ENCODE measurements at places on chromosomes 3 and 15.
A peak's percentile ranks its signal among the peaks of the same experiment; 100 is the strongest.

- DNase-seq: no peak
Observed at GRCh38 chr3:11282250-11283138, 10.3 kb downstream of the ATG7 start.

DNA sequence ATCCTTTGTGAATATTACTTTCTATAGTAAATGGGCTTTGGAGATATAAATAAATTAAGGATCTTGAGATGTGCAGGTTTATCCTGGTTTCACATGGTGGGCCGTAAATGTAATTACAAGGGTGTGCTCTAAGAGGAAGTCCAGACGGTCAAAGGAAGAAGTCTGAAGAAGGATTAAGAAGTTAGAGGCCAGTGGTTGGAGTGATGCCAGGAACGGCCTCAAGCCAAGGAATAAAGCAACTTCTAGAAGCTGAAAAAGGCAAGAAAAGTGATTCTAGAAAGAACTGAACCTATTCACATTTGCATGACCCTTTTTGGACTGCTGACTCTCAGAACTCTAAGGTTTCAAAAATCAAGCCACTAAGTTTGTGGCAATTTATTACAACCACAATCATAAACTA lies 981.3 kb upstream of the ALCAM start:
- DNase-seq: no peak

DNA sequence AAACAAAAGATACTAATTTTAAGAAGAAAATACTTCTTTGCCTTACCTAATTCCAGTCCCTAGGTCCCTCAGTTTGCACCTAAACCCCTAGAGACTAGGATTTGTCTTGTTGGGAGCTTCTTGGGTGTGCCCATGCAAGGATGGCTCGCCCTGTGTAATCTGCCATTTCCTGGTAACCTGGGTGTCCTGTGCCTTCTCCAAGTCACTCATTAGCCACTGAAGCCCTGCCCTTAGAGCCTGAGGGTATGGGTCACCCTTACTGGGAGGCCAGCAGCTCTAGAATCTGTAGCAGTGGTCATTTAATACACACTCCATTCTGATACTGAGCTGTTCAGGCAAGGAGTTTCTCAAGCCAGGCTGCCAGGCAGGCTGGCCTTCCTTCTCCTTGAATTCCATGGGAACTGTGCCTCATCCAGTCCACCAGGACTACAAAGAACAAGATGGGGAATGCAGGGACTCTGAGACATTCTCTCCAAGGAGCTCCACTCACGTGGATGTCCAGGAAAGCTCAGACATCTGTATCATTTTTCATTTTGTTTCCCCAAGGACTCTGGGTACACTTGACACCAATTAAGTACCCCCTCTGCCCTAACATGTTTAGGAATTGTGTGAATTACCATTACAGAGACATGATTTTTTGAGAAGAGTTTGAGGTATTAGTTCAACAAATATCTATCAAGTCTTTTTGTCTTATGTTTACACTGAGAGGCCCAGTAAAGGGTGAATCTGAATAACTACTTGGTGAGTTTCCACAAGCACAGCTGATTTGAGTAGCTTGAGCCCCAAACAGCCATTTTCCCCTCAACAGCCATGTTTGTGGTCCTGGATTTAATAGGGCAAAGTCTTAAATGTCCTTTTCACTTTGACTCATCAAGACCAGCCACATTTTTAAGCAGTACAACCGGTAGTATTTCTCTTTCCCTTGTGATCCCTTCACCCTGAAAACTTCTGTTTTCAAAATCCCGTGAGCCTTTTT lies 52.6 kb downstream of the ARNT2 start:
- no peak for DNase-seq

- no peak for DNase-seq
Observed at GRCh38 chr15:68379058-68379758, 52.8 kb downstream of the ITGA11 start.

DNA sequence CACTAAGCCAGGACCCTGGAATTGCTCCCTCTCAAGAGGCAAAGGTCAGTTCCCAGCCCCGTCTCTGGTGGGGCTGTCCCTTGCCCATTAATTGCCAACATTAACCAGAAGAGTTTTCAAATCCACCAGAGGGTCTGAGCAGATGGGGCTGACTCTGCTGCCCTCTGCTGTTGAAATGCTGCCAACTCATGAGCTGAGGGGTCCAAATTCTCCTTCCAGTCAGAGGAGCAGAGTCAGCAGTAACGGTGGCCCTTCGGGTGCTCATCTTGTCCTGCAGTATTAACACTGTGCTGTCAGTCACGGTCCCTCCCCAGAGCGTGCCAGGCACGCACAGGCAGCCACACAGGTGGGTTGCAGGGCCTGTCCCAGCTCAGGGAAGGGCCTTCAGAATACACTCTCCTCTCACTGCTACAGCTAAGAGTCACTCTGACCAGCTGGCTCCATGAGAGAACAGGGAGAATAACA lies 10.7 kb upstream of the SPTBN5 start:
- peak; percentile 80 for DNase-seq

GRCh38 chr15:31293655-31294054 lies 33.0 kb upstream of the KLF13 start:
- DNase-seq: no peak

DNA sequence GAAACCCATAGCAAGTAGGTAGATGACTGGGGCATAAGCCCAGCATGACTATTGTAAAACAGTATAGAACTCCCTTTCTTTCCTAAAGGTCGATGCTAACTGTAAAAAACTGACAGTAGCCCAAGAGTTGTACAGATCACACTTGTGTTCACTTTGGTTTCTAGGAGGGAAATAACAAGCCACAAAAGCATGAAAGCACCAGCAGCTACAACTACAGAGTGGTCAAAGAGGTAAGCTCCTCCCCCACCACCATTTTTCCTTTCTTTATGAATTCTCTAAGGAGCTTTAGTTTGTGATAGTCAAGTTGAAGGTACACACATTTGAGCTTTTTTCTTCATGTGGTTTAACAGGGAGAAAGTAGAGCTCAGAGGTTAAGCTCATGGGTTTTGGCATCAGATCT lies 191.0 kb downstream of the ITPR1 start:
- DNase-seq: no peak

GRCh38 chr3:151319628-151320027 lies 3.0 kb upstream of the GPR87 start:
- DNase-seq: no peak

DNA sequence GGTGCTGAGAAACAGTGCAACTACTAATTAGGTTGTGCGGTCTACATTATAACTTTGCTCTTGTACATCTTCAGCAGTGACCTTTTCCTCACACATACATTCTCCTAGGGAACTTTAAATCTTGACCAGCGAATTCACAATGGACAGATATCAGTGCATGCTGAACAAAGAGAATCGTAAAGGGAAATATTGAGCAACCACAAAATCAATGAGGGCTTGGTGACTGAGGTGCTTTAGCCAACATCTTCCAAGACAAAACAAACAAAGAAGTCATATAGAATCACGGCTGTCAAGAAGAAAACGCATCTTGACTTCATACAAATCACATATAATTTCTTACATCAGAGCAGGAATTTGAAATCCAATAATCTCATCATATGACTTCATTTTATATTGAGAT lies 1022.0 kb downstream of the ROBO1 start:
- DNase-seq: no peak

GRCh38 chr3:132317229-132317948 lies at the start of gene ACP3:
TSS of gene ACP3 (plus strand) at chr3:132317407. CDS start at chr3:132317457, 50 bp downstream.
- peak; percentile 2 for DNase-seq

DNA sequence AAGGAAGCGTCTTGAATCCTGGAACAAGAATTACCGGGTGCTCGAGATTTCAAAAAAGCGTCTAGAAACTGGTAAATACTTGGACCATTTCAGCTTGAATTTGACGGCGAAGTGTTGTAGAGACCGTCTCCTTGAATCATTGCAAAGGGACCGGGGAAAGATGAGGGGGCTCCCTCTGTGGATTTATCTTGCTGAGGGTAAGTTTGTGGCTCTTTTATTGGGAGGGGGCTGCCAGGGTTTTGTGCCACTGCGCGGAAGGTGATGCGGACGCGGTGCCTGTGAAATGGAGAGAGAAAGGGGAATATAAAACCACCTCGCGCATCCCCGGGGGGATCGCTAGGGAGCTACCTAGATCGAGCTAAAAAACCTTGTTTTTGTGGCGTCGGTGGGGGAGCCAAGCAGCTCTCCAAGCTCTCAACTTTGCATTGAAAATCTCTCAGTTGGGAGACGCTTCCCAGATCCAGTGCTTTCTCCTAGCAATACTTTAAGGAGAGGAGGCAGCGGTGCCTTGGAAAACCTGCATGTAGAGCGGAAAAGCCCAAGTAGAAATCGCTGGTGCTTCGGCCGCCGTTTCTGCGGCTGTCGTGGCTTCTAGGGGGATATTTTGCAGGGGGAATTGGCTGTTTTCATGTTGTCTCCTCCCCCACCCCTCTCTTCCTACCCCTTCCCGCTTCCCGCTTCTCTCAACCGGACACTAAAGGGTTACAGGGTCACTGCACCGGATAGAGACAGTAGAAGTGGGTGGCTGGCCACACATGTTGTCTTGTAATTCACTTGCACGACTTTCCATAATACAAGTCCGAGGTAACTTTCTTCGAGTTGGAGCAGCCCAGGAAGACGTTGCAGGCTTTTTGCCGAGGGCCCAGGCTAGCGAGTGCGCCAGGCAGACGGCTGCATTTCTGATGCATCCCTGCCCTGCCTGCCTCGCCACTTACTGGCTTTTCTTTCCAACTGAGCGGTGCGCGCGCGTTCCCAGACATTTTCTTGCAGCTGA lies 187.6 kb downstream of the NLGN1 start:
- peak; percentile 1 for DNase-seq

- DNase-seq: peak; percentile 32
Observed at GRCh38 chr3:174862101-174862500, 3.0 kb downstream of the NAALADL2 start.

DNA sequence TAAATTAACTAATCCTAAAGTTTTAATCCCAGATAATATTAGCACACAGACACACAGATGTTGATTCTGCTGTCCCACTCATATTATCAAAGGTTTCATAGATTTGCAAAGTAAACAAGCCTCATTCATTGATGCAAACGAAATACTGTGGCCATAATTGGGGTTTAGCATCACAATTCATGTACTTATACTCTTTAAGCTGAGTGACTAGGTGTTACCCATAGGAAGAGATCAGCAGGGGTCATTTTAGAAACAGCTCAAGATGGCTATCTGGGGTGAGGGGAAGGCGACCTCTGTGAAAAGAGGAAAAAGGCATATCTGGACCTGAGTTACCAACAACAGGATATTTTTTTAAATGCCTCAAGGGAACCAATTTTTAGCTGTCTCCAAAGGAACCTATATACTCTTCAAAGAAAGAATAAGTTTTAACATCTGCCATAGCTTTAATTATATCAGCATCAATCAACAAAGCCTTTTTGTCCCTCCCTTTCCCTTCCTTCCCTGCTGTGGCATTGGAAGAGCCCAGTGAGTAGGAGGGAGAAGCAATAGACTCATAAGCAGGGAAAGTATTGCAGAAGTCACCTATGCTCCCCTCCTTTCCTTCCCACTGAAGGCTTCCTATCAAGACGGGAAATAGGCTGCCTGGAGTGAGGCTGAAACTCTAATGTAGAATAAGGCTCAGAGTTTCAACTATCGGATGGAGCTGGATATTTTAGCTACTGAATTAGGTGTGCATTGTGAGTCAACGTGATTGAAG lies 553.4 kb downstream of the ZIC1 start:
- no peak for DNase-seq

DNA sequence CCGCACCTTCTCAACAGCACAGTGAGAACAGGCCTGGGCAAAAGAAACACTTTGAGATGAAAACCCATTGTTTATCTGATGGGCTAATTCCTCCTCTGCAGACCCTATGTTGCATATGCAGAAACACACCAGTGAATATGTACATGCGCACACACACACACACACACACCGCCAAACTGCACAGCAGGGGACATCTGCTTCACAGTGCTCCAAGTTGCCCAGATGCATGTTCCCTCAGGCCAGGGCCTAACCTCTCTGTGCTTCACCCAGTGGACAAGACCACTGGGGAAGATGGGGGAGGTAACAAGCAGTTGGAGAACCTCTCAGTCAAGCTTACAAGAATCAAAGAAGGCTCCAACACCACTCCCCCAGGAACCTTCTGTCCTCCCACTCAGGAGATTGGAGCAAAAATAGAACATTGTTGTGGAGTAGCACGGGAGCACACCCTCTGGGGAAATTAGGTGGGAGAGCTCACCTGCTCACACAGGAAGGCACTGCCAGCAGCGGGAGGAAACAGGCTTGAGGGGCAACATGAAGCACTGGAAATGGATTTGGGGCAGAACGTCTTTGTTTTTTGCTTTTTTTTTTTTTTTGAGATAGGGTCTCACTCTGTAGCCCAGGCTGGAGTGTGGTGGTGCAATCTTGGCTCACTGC lies 13.0 kb downstream of the HCN4 start:
- no peak for DNase-seq

- no peak for DNase-seq
Observed at GRCh38 chr15:42083605-42083908, 10.8 kb downstream of the PLA2G4D start.

DNA sequence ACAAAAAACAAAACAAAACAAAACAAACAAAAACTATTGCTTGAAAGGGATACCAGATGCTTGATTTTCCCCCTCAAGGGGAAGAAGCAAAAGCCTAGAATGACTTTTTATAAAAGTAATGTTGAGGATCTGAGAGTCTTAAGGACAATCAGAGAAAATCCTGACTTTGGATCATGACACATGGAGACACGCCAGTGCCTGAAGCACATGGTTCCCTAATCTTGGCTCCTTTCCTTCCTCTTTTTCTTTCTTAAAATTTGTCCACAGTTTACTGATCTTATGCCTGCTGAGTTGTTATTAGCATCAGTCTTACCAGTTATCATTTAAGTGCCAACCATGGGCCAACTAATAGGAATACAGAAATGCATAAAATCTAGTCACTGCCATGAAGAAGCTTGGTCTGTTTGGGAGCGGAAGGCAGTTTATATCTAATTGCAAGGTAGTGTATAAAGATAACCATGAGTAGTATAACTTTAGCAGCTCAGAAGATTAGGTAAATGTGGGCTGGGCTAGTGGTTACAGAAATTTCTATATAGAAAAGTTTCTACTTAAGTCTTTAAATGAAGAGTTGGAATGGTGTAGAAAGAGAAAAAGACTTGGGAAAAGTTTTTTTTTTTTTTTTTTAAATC lies 6.9 kb downstream of the GLCE start:
- no peak for DNase-seq

GRCh38 chr3:67620869-67621268 lies 33.5 kb downstream of the SUCLG2 start:
- DNase-seq: no peak

DNA sequence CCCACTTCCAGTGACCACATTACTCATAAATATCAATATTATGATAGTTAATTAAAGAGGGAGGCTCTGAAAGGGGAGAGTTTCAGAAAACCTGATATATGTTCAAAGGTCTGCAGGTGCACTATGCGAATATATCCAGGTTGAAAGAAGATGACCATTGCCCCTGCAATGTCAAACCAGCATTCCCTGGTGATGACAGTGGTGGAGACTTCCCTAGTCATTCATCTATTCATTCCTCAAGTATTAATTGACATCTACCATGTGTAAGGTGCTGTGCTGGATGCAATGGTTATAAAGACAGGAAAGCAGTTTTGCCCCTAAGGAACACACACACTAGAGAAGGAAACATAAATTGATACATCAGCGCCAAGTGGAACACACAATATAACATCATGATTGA lies 588.3 kb upstream of the KCNMB2 start:
- no peak for DNase-seq
